ENCODE measurements at places on chromosomes 12 and 14. TPM values are rescaled to one million over a fixed set of nuclear protein-coding genes. Genes with fewer than 3 reads are reported as not detected.

DNA sequence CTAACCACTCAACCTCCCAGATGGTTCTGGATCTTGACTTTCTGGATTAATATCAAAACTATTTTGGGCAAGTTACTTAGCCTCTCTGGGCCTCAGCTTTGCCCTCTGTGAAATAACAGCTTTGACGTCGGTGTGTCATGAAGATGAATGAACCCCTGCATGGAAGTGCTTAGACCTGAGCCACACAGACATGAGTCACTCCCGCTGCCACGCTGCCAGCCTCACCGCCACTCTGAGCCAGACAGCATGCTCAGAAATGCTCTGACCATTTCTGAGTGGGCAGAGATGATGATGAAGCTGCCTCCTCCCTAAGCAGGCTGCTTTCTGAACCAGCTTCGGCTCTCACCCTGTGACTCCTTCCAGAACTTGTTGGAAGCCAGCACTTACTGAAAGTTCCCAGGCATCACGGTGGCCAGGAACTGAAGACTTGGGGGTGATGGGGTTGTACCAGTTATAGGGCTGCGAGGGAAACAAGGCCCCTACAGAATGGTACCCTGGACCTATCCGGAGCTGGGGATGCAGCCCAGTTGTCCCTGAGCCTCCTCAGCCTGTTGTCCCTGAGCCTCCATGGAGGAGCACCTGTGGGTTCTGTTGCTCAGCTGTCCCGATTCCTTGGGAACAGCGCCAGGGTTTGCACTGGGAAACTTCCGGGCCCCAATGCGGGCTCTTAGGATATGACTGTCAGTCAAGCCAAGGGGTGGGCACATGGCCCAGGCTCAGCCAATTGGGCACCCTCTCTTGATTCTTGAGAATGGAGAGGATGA is 2.0 kb upstream of the CCDC197 start:
- peaks cover 35% of the 10 kb centered on the region for H3K4me1 ChIP-seq
- no peaks in the 10 kb centered on the region for H3K36me3 ChIP-seq
- H3K4me3 ChIP-seq, result no peak overlapping the region
- peak; percentile 86 for DNase-seq
- H3K27ac ChIP-seq, result peak overlapping the region; percentile 54

GRCh38 chr12:5554711-5555110 is 122.8 kb downstream of the NTF3 start:
- H3K27ac ChIP-seq, result no peak overlapping the region
- no peaks in the 10 kb centered on the region for H3K36me3 ChIP-seq
- no peak for DNase-seq

DNA sequence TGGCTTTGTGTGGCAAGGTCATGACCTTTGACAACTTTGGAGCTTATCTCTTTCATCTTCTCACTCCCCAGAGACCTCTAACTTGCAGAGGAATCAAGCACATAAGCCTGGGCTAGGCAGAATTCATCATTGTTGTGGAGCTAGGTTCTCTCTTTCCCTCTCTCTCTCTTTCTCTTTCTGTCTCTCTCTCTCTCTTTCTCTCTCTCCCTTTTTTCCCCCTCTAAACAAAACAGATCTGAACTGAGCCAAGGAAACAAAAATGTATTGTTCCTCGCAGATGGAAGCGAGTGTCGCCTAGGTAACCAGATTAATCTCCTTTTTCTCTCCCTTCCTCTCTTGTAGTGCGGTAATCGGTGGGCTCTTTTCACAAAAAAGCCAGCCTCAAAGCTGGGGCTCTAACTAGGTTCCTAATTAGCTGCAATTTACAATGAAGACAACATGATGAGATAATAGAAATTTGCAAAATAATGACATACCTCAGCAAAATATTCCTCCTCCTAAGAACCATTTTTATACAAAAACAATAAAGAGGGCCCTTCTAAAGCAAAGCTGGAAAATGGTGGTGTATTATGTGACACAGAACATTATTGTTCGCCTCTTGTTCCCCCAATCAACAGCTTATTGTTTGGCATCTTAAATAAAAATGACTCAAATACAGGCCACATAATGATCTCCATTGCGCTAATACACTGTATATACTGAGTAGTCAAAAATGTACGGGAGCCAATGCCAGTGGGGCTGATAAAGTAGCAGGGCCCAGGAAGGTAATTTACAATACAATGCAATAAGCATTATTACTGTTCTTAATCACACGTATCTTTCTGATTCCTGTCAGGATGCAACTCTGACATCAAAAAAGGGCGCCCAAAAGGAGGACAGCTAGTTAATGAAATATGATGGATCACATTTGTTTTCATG is 65.7 kb upstream of the SOX5 start:
- DNase-seq, result no peak
- no peak overlapping the region for H3K27ac ChIP-seq

- no peak overlapping the region for H3K27ac ChIP-seq
- H3K4me3 ChIP-seq, result no peak overlapping the region
- H3K4me1 ChIP-seq, result no peaks in the 10 kb centered on the region
- H3K36me3 ChIP-seq, result no peaks in the 10 kb centered on the region
- DNase-seq, result no peak
- H3K27me3 ChIP-seq, result peaks cover 5% of the 10 kb centered on the region
Measured at GRCh38 chr12:65803251-65803650, 21.0 kb upstream of the HMGA2 start.

Gene SMCO3
- total RNA-seq, result not detected
